Uterus (tissue), 4 donors: ENCODE measurements at places on chromosomes 16 and 17. TPM values are rescaled to one million over a fixed set of nuclear protein-coding genes. Genes with fewer than 3 reads are reported as not detected.

The STAC2 gene
- 1.2 TPM for total RNA-seq

GRCh38 chr17:42687707-42688320 lies 5.5 kb downstream of the CNTNAP1 start:
- DNase-seq, result no peak

The SULT1A4 gene
- total RNA-seq, result 45.1 TPM

The RABEP2 gene
- total RNA-seq, result 4.9 TPM

The HS3ST3A1 gene
- 5.0 TPM for total RNA-seq

The KRTAP4-5 gene
- not detected for total RNA-seq

The KDM6B gene
- 2.6 TPM for total RNA-seq

The MGAT5B gene
- 1.5 TPM for total RNA-seq

DNA sequence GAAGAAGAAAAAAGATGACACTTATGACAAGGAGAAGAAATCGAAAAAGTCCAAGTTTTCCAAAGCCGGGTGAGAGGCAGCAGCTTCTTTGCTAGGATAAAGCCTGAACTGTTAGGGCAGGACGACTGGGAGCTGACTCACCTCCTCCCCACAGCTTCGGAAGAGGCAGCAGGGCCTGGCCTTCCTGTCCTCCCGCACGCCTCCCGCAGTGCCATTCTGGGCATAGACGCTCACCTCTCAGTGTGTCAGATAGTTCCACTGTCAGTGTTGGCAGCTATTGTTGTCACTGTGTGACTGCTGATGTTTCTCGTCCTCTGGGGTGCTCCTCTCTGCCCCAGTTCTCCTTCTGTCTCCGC lies 12.6 kb downstream of the UBN1 start:
- DNase-seq, result no peak

The LLGL1 gene
- total RNA-seq, result 19.7 TPM

The NPIPB13 gene
- total RNA-seq, result 16.2 TPM
